ENCODE measurements at places on chromosomes 5 and 9. TPM values are rescaled to one million over a fixed set of nuclear protein-coding genes. Genes with fewer than 3 reads are reported as not detected.

Gene NLN
- total RNA-seq = 35.0 TPM

Gene PDE8B
- under 0.01 TPM for total RNA-seq

Gene TSLP
- total RNA-seq = not detected

Gene CDX1
- not detected for total RNA-seq

Gene PLAC8L1
- total RNA-seq = 0.73 TPM

Gene FOXD4L3
- under 0.01 TPM for total RNA-seq

Gene OBP2B
- not detected for total RNA-seq

Gene COL23A1
- total RNA-seq = not detected
